ENCODE measurements at places on chromosomes 11 and 22.

DNA sequence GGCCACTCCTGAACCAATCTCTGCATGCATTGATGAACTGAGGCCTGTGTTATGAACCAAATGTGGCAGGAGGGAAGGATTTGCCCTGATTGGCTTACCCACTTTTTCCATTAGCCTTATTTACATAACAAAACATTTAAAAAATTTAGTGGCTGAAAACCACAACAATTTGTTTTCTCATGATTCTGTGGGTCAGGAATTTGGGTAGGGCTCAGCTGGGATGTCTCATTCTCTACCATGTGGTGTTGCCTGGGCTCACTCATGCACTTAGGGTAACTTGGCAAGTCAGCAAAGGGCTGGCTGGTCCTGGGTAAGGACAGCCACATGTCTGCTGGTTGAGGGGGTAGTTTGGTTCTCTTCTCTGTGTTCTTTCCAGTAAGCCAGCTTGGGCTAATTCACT, 35.1 kb upstream of the CYP2R1 start:
- no peak for DNase-seq

DNA sequence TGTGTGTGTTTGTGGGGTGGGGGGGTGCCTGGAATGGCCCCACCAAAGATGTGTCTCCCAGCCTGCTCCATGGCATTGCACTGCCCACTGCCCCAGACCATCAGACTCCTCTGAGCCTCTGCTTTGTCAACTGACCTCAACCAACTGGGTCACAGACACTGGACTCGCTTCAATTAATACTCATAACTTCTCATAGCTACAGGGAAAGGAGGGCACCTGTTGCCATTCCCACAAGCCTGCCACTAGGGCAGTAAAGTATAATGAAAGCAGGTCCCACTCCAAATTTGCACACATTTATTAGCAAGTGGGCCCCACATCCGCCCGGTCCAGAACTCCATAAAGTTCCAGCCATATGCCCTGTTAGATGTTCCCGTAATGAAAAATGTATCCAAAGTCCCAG, 70.5 kb upstream of the PRDM11 start:
- DNase-seq = no peak

DNA sequence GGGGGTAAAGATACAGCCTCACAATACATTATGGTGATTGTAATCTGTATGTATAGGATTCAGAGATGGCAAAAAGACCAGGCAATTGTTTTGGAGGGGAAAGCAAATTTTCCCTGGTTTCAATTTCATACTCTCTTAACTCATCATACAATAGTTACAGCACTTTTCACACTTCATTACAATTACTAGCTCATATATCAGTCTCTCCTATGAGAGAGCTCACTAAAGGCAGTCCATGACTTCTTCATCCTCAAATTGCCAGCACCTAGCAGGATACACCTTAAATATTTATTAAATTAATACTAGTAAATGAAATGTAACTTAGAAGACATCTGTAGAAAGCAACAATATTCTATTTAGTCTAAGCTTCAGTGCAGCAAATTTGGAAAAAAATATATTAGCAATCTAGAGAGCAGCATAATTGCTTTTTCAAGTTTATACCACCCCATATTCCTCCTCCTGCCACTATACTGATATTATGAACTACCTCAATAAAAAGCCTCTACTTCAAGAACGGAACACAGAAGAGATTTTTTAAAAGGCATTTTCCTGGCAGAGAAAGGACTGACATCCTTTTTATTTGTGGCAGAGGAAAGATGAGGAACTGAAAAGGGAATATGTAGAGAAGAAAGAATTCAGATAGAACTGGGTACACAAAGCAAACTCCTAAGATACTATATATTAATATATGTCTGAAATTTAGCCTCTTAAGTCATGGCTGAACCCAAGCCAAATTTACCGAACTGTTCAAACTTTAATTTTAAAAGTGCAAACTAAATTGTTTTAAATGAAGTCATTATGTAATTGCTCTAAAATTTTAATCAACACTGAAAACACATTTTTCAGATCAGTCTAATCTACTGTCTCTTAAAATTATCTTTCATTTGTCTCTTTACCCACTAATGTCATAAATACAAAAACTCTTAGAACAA, 27.7 kb downstream of the PICALM start:
- no peak for DNase-seq

- no peak for DNase-seq
Observed at GRCh38 chr11:10139143-10139542, 154.9 kb downstream of the SBF2 start.

DNA sequence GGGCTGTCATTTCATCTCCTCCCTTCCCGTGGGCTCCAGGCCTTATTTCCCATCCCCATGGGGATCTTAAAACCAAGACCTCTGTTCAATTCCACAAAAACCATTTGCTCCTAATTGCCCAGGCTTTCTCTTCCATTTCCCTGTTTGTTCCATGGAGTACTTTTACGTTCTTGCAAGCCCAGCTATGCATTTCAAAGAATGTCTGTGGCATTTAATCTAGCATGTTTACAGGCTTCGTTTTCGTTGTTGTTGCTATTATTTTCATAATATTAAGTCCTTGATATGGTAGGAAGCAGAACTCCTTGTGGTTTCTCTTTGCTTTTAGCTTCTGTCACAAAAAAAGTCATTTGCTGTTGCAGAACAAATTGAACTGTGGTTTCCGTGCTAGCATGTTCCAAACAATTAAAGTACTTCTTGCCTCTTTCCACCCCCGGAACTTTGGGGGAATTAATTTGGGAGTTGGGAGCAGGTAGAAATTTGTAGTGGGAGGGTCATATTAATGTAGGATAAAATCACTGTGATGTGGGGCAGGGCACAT, 68.1 kb upstream of the SLC22A12 start:
- DNase-seq = no peak

DNA sequence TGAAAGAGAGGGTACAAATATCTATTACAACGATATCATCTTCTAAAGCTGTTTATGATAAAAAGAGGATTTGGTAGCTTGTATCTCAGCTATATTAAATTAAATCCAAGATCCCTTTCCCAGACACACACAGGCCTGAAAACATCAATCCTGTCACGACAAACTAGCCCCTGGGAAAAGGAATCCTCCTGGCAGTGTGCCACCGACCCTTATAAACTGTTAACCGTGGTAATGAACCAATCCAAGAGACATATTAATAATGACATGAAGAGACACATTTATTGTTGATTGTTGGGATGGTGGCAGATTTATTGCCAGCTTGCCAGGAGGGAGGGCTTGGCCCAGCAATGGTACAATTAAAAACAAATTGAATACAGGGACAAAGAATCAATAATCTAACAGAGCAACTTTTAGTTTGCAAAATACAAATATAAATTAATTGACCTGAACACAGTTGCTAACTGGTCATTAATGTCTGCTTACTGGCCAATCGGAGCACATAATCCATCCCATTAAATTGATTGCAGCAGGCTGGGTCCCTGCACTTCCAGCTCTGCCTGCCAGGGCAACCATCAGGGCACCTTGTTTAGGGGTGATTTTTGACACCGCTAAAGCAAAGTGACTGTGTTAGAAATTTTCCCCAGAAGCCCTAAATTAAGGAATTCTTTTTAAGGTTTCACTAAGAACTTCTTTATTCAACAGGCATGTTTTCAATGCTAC, 887.6 kb downstream of the OPCML start:
- DNase-seq = no peak

- no peak for DNase-seq
Observed at GRCh38 chr11:72570893-72571661, 103.1 kb downstream of the PDE2A start.

DNA sequence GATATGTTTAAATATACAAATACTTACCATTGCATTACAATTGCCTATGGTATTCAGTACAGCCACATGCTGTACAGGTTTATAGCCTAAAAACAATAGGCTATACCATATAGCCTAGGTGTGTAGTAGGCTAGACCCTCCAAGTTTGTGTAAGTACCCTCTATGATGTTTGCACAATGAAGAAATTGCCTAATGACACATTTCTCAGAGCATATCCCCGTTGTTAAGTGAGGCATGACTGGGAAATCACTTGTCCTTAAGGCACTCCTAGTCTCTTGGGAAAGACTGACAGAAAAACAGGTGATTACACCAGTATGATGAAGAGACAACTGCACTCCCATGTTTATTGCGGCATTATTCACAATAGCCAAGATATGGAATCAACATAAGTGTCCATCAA, 187.2 kb downstream of the SPON1 start:
- no peak for DNase-seq

- no peak for DNase-seq
Observed at GRCh38 chr11:69726481-69726880, 22.7 kb upstream of the FGF19 start.

DNA sequence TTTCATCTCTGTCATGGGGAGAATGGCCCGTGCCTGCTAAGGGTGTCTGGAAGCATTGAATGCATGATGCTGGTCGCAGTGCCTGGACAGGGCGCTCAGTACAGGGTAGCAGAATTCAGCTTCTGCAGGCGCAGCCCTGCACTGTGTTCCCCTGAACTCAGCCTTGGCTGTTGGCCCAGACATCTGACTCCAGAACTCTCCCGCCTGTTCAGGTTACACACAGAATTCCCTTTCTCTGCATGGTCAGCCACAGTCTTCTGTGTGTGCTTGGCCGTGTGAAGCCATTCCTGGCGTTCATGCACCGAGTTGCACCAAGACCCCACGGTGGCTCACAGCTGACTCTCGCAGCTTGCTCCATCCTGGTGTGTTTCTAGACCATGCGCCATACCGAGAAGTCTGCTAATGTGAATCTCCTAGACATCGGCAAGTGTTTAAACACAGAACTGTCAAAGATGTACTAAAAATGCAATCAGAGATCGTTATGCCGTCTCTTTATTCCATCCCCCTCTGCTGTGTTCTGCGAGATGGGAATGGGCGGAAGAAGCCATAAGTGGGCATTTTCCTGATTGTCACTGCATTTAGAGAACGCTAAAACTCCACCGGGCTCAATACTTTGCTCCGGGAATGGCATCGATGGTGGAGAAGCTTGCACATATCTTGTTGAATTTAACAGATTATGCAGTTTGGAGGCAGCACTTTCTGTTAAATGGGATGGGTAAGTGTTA, 55.6 kb downstream of the MPPED1 start:
- DNase-seq = no peak

Data from brain pericyte (primary cell).